Caki2 (cell line): ENCODE measurements at places on chromosomes 2 and 18. TPM values are rescaled to one million over a fixed set of nuclear protein-coding genes. Genes with fewer than 3 reads are reported as not detected.

Gene CNOT11
- total RNA-seq = 96.0 and 125 TPM in 2 replicates

Gene CABLES1
- 1.3 and 1.7 TPM in 2 replicates for total RNA-seq

- DNase-seq = no peak
Observed at GRCh38 chr2:231803501-231804138, 17.4 kb downstream of the COPS7B start.

- DNase-seq = peak; percentile 6
Observed at GRCh38 chr18:45910405-45911023, 56.6 kb downstream of the EPG5 start.

- DNase-seq = no peak
Observed at GRCh38 chr2:66566726-66567399, 131.9 kb downstream of the MEIS1 start.

GRCh38 chr2:148907085-148907785 lies 32.2 kb downstream of the KIF5C start:
- DNase-seq = no peak
